ENCODE measurements at places on chromosomes 12 and 14.

DNA sequence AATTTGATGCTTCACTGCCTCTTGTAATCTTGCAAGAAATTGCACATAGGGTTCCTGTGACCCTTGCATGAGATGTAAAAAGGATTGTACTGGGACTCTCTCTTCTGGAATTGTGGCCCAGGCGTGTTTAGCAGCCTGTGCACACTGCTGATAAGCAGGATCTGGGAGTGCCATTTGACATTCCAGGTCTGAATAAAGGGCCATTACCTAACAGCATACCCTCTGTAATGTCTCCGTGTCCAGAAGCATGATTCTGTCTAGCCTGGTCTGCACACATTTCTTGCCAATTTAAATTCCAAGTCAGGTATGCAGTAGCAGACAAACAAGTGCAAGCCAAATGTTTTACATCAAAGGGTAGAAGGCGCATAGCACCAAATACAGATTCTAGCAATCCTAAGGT lies 18.1 kb upstream of the MAPKAPK5 start:
- DNase-seq: no peak

- no peak for DNase-seq
Measured at GRCh38 chr14:105879867-105880561, 353.6 kb downstream of the TMEM121 start.

- peak; percentile 44 for DNase-seq
Measured at GRCh38 chr14:85399186-85399585, 130.8 kb upstream of the FLRT2 start.

GRCh38 chr14:65729566-65729965 lies 317.0 kb downstream of the FUT8 start:
- DNase-seq: no peak

DNA sequence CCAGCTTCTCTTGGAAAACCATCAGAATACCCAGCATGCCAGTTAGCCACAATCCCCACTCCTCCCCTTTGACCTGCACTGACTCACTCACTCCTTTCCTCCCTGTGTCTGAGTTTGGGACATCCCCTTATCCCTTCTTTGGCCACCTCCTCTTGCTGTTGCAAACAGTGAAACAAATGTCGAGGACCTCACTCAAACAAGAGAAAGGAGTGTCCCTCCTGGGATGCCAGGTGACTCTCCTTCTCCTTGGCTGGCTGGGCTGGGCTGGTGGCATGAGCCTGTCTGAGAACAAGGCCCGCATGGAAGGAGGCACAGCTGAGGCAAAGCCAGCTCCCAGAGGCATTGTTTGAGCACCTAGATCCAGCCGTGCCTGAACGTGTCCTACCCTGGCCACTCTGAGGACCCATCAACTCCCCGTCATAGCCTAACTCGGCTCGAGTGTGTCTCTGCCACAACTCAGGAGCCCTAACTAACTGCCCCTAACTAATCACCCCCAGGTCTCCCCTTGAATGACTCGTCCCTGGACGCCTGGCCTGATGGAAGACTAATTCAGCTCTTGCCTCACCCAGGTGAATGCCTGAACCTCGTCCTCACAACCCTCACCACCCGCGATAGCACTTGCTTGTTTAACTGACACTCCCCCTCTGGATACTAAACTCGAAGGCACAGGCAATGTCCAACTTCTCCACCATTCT lies 43.0 kb downstream of the NCOR2 start:
- peak; percentile 96 for DNase-seq

DNA sequence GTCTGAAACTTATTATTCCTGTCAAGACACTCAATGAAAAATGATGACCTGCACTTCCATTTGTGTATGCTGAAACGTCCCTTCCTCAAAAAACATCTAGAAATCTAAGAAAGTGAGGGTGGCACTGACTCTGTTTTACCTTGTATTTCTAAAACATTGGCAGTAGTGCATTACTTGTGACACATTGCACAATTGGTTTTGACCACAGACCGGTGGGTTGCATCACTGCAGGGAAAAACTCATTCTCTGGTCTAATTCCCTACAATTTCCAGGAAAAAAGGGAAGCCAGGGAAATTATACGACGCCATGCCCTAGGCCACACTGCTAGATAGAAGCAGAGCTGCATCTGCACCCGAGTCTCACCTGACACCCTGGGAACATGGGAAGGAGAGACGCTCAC lies 156.7 kb downstream of the NTF3 start:
- DNase-seq: peak; percentile 39

GRCh38 chr14:63713058-63713457 lies 14.8 kb downstream of the SGPP1 start:
- no peak for DNase-seq

DNA sequence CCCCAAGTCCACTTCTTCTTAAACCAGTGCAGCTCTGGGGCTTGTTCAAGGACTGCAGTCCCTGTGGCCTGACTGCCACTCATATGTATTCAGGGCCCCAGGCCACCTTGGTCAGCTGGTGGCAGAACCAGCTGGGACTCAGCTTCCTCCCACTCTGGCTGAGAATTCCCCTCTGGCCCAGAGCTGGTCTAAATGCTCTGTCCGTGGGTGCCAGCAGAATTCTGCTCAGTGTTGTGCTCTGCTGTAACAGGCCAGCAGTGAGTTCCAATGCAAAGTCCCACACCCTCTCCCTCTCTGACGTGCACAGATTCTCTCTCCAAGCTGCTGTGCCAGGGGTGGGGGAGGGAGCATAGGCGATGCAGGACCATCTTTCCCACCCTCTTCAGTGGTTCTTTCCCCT lies 210.4 kb upstream of the RGS6 start:
- DNase-seq: no peak

GRCh38 chr12:126770188-126770587 lies 1496.8 kb upstream of the TMEM132C start:
- no peak for DNase-seq

DNA sequence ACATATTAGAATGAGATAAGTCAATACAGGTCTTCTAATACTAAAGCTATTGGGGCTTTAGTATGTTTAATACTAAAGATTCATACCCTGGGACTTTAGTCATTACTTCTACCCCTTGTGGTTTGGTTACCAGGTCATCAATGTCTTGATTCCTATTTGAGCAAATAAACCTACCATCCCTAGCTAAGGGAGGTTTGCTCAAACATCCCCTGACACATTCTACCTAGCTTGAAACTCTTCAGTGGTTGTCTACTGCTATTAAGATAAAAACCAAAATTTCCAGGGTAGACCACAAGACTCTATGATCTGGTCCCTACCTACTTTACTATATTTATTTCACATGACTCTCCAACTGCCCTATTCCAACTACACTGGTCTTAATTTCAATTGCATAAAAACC lies 7.3 kb upstream of the C2CD5 start:
- DNase-seq: no peak

GRCh38 chr14:72515779-72516770 lies 377.8 kb downstream of the DPF3 start:
- no peak for DNase-seq

GRCh38 chr12:3293446-3294161 lies 197.4 kb upstream of the PRMT8 start:
- no peak for DNase-seq

DNA sequence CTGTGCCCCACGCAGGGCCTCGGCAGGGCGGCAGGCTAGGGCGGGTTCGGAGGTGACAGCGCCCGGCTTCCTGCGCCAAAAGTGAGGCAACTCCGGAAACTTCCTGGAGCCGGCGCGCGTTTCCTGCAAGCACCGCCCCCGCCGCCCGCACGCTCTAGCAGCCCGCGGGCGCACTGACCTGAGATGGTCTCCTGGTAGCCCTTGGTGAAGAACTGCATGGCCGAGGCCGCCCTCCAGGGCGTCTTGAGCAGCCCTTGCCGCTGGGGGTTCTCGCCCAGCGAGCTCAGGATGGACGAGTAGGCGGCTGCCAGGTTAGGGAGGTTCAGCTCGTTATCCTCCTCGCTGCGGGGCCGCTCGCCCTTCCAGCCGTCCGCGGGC lies 494 bp downstream of the GCH1 start:
- peak; percentile 61 for DNase-seq

- DNase-seq: peak; percentile 81
Measured at GRCh38 chr12:118307069-118307954, 65.4 kb downstream of the TAOK3 start.

DNA sequence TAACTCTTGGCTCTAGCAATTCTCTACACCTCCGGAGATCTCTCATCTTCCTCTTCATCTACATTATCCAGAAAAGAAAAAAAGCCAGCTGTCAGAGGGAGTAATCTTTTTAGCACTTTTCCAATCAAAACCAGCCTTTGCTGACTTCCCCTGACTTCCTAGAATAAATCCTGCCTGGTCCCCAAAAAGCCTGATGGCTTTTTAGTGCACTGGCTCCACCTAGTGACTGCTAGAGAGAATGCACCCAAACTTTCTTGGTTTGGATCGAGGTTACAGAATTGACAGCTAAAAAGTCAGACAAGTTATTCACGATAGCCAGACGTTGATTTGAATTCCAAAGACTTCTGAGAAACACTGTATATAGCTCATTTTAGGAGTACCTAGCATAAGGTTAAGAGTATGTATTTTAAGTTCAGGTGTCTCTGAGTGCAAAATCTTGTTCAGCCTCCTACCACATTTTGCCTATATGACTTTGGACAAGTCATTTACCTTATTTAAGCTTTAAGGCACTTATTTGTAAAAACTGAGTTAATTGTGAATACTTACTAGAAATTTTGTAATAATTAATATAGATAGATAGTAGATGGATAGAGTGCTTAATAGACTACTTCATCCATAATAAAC lies 185.7 kb upstream of the GRIN2B start:
- peak; percentile 78 for DNase-seq

GRCh38 chr14:101858791-101859537 lies 97.5 kb downstream of the PPP2R5C start:
- no peak for DNase-seq

DNA sequence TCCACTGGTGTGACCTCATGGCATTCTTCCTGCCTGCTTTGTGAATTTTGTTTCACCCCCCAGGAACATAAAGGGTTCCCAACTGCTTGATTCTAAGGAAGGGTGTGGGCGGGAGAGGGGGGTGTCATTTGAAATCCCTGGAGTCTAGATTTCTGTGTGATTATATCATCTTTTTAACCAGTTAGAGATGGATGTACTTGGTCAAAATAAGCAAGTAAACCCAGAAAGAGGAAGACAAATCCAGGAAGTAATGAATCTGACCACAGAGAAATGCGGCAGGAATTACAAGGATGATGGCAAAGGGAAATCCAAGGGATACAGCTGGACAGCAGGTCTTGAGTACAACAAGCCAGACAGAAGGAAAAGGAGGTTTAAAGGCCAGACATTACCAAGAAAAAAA lies 38.9 kb downstream of the DMAC2L start:
- peak; percentile 49 for DNase-seq

DNA sequence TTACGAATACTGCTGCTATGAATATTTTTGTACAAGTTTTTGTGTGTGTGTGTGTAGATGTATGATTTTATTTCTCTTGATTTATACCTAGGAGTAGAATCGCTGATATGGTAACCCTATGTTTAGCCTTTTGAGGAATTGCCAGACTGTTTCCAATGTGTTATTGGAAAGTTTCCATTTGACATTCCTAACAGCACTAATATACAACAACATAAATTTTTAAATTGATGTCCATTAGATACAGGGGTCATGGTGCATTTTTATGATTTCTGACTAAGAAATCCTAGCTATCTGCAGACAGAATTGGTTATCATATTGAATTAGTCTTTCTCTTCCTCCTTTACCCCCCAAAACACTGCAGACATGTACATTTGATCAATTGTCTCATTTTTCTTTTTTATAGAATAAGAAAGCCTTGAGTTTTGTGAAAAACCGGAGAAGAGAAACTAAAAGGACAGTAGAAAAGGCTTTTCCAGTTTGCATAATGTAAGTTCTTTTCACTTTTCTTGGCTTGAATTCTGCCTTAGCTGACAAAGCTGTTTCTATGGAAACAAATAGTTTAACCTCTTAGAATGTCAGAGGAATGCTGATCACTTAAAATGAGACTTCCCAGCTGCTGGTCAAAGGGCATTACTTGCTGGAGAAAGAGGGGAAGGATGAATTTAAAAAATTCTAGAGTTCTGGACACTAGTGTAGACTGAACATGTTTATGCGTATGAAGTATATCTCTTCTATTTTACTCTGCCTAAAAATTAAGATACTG lies 28.2 kb downstream of the PALS1 start:
- DNase-seq: peak; percentile 69

DNA sequence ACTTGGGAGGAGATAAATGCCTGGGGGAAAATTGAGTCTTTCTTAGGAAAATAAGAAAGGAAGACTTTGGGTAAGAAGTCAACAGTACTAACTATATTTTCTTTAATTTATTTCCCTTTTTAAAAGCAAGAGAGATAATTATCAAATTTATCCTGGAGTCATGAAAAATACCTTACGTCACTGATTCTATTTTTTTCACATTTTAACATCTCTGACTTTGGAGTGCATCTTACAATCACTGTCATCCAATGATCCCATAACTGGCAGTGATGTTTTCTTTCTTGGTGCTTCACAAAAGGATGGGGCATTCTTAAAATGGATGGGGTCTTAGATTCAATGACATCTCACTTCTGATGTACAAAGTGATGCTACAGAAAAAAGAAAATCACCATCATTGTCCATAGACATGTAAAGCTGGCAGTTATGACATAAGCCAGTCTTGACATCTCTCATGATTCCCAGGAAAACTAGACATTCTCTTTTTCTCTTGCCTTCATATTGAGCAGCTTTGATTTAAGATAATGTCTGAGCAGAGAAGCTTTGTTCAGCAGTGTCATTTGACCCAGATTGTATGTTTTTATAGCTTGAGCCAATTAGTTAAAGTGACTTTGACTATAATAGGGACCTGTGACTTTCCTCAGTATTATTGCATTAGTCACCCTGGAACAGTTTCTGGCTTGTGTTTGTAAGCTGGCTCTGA lies 236.2 kb downstream of the EGLN3 start:
- DNase-seq: no peak

DNA sequence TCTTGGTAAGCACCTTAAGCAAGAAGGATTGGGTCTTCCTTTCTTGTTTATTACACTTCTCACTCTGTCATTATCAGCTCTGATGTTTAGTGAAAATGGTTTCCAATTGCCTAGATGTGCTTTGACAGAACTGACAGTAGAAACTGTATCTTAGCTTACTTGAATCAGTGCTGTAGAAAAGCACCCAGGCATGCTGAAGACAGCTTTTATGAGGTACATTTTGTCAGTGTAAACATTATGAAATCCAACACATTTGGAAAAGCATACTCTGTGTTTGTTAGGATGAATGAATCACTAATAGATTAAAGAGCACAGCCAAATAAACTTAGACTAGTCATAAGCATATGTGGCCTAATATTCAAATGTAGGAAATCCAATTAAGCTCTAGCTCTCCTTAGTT lies 290.2 kb upstream of the NPAS3 start:
- peak; percentile 38 for DNase-seq

GRCh38 chr12:7433276-7433822 lies 10.6 kb downstream of the CD163L1 start:
- DNase-seq: peak; percentile 32

DNA sequence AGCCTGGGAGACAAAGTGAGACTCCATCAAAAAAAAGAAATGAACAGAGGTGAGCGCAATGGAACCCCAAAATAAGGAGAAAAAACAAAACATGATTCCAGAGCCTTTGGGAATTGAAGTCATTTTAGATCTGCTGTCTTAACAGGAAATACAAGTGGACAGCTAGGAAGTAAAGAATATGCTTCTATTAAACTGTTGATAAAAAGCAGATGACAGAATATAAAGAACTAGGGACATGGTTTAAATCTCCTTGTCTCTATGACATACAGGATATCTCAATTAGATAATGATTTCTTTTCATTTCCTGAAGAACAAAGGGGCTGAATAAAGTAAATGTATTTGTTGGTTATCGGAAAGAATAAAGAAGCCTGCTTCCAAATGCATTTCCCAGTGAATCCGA lies 49.3 kb upstream of the ETV6 start:
- no peak for DNase-seq

- DNase-seq: no peak
Measured at GRCh38 chr12:25324861-25325260, 74.1 kb upstream of the KRAS start.
